ENCODE measurements at places on chromosomes 11 and 22.

- H3K27ac ChIP-seq, result no peak overlapping the region
- no peak overlapping the region for H3K4me3 ChIP-seq
- DNase-seq, result no peak
- H3K36me3 ChIP-seq, result peaks cover 62% of the 10 kb centered on the region
Observed at GRCh38 chr22:24066260-24066659, 55.2 kb downstream of the CABIN1 start.

GRCh38 chr11:106399076-106399511, 321.6 kb downstream of the AASDHPPT start:
- no peak for DNase-seq
- no peaks in the 10 kb centered on the region for H3K4me1 ChIP-seq
- H3K27me3 ChIP-seq, result no peaks in the 10 kb centered on the region
- no peak overlapping the region for H3K27ac ChIP-seq
- H3K4me3 ChIP-seq, result no peak overlapping the region

DNA sequence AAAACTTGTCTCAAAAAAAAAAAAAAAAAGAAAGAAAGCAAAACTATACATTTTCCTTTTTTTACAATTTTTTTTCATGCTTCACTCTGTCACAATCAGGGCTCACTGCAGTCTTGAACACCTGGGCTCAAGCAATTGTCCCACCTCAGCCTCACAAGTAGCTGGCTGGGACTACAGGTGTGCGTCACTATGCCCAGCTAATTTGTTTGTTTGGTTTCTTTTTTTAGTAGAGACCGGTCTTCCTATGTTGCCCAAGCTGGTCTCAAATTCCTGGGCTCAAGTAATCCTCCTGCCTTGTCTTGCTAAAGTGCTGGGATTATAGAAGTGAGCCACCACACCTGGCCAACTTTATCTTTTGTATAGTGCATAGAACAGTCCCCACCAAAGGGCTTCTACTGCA, 15.0 kb upstream of the CXCR5 start:
- no peak for DNase-seq
- no peaks in the 10 kb centered on the region for H3K36me3 ChIP-seq
- no peak overlapping the region for H3K4me3 ChIP-seq
- H3K4me1 ChIP-seq, result peaks cover 25% of the 10 kb centered on the region

DNA sequence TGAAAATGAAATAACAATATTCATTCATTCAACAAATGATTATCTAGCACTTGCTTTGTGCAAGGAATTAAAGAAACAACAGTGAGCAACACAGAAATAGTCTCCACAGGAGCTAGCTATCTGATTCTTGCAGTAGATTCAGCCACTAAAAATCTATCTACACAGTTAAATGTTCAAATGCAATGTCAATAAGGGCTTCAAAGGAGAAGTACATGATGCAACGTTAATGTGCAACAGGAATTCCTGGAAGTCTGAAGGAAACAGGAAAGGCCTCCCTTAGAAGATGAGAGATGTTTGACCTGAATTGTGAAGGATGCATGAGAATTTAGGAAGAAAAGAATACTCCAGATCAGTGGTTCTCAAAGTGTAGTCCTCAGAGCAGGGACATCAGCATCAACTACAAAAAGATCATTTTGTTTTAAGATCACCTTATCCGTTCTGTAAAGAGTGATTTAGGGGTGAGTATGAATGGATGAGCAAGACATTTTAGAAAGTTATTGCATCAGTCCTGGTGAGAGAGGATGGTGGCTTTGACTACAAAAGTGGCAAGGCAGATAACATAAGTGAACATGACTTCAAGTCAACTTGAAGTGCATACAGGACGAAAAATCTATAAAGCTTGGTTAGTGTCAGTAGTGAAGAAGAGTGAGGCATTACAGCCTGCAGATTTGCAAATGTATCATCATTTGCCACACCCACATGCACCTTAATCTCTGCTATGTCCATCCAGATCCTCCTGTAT, 96.0 kb downstream of the ETS1 start:
- peak; percentile 66 for DNase-seq
- peak overlapping the region; percentile 56 for H3K4me3 ChIP-seq
- peak overlapping the region; percentile 95 for H3K27ac ChIP-seq

Data from activated CD4-positive, alpha-beta T cell treated with anti-CD3 and anti-CD28 coated beads, Interleukin-2, amount 10 ng/mL, durations not matched to agents 24 days and 14 days (primary cell).